Stimulated activated CD4-positive, alpha-beta T cell treated with anti-CD3 and anti-CD28 coated beads, TNF-alpha, amount 100 ng/mL, for 1 hour (primary cell): ENCODE measurements at places on chromosomes 4 and X.

GRCh38 chr4:182812916-182813315, 104.3 kb downstream of the DCTD start:
- DNase-seq: no peak

DNA sequence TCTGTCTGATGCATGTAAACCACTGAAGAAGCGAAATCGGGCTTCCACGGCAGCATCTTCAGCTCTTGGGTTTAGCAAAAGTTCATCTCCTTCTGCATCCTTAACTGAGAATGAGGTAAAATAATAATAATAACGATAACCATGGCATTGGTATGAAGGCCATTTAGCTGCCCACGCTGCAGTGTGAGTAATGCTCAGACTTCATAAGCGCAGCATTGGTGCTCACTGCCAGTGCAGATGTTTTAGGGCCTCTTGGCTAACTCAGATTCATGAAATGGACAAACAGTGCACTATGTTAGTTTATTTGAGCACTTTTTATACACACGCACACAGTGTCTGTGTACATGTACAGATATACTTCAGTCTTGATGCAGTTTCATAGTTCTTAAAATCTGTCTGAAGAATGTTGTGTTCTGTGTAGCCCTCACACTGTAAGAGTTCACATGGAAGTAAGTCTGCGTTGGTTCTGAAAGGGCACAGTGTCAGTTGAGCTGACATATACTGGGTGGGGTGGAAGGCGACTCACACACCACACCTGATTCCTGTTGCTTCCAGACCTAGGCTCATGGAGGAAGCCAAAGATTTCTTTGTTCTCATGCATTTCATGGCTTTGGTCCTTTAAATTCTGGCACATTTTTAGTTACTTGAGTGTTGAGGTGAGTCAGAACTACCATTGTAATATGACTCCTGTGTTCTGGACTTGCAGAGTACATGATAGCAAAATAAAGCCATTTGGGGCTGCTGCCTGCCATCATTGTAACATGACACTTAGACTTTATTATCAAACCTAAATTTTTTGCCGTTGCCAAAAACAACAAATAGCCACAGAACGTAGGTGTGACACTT, 68.7 kb downstream of the NSD2 start:
- DNase-seq: no peak

GRCh38 chr4:165663411-165663810, 209.6 kb upstream of the TLL1 start:
- DNase-seq: no peak

GRCh38 chr4:53573696-53574095, 17.6 kb downstream of the LNX1 start:
- DNase-seq: no peak

- no peak for DNase-seq
Measured at GRCh38 chr4:84317513-84317912, 181.6 kb downstream of the NKX6-1 start.

DNA sequence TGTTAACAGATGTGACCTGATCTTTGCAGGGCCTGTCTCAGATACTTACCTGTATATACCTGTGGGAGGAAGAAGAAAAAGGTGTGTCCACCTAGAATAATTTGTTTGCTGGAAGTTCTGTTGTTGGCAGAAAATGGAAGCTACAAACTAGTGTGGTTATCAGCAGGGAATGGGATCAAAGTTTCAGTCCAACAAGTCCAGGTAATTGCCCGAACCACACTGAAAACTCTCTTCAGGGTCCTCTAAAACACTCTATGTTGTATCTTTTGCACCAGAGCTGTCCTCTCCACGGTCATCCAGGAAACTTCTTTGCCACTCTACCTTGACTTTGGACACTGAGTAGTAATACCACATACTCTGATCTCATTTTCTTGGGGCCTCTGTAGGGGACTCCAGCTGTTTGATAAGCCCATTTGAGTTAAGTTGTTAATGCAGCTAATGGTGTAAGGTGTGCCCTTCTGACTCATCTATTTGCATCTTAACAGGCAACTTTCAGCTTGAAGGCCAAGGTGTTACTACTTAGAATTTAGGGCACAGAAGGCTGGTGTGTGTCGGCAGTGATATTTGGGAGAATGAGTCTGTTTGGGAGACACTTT, 38.7 kb upstream of the GATB start:
- DNase-seq: no peak

DNA sequence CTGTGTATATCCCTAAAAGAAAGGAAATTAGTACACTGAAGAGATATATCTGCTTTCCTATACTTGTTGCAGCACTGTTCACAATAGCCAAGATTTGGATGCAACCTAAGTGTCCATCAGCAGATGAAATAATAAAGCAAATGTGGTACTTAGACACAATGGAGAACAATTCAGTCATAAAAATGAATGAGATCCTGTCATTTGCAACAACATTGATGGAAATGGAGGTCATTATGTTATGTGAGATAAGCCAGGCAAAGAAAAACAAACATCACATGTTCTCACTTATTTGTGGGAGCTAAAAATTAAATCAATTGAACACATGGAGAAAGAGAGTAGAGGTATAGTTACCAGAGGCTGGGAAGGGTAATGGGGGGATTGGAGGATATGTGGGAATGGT, 611.9 kb downstream of the STPG2 start:
- no peak for DNase-seq

DNA sequence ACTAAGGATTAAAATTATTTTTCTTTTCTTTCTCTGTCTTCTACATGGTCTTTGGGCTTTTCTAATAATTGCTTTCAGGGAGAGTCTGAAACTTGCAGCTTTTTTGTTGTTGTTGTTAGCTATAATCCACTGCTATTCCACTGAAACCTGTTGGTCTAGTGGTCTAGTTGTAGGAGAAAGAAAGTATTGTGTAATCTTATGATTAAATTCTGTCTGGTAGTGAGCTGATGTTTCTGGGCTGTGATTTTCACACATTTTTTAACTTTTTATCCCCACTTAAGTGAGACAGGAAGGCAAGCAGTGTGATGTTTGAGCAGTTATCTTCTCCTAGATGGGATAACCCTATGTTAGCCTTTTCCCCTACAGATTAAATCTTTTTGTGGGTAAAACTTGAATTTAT, 825.2 kb downstream of the PCDH7 start:
- DNase-seq: no peak

GRCh38 chrX:106150701-106151100, 17.4 kb upstream of the PWWP3B start:
- DNase-seq: no peak

DNA sequence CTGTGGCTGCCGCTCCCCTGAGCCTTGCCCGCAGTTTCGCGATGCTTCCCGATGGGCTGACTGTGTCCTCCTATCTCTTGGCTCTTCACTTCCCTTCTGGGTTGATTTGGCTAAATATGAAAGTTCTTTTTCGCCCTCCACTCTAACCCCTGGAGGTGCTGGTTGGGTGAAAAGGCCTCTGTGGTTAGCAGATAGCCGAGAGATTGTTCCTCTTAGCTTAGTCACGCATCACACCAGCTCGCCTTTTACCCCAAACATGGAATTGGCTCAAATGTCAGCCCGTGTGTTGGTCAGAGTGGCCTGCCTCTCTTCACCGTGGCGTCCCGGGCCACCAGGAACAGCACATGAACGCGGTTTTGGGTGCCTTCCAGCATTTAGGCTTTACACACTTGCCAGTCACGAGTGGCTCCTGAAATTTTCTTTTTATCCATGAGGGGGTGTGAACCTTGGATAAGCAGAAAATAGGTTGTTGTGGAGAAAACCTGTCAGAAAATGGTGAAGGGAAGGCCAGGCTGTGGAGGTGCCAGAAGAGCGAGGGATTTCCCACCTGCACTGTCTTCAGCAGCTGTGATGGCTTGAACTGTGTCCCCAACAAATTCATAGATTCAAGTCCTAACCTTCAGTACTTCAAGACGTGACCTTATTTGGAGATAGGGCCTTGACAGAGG, 8.9 kb downstream of the CLCN4 start:
- DNase-seq: no peak

- DNase-seq: no peak
Measured at GRCh38 chr4:165418073-165418472, 39.3 kb downstream of the CPE start.

DNA sequence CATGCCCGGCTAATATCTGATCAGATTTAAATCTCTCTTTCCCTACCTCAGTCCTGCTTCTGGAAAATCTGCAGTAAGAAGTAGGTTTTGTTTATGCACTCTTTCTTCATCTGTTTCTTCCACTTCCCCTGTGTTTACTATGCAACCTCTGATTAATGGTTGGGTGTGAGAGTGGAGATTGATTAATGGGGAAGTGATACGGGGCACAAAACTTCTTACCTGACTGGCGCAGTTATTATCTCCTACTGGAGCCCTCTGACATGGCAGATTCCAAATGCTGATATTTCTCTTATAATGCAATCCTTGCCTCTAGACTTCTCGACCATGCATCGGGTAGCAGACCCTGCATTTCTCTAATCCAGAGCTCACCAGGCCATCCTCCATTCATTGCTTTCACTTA, 60.2 kb upstream of the HPGD start:
- DNase-seq: no peak

DNA sequence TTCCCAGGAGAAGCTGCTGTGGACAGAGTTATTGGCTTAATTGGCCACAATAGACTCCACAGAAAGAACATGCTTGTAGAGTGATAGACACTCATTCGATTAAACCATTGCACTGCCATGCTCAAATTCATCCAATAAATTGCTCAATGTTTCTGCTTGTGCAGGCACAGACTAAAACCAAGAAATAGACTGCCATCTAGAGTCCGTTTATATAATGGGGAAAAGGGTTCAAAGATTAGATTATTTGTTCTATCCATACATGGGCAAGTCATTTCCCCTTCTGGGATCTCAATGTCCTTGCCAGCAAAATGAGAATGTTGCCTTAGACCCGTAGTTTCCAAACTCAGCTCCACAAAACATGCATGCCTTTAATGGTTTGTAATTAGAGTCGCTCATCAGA, 8.7 kb downstream of the SMIM10 start:
- DNase-seq: no peak

DNA sequence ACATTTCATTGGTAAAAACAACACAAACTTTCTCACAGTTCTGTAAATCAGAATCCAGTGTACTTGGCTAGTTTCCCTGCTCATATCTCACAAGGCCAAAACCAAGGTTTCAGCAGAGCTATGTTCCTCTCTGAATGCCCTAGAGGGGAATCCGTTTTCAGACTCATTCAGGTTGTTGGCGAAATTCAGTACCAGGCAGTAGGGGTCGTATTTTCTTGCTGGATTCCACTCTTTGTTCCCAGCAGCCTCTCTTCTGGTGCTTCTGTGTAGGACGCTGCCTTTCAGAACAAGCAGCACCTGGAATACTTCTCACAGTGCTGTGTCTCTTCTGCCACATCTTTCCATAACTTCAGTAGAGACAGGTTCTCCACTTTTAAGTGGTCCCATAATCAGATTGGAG, 351.9 kb downstream of the PCDH18 start:
- DNase-seq: no peak

DNA sequence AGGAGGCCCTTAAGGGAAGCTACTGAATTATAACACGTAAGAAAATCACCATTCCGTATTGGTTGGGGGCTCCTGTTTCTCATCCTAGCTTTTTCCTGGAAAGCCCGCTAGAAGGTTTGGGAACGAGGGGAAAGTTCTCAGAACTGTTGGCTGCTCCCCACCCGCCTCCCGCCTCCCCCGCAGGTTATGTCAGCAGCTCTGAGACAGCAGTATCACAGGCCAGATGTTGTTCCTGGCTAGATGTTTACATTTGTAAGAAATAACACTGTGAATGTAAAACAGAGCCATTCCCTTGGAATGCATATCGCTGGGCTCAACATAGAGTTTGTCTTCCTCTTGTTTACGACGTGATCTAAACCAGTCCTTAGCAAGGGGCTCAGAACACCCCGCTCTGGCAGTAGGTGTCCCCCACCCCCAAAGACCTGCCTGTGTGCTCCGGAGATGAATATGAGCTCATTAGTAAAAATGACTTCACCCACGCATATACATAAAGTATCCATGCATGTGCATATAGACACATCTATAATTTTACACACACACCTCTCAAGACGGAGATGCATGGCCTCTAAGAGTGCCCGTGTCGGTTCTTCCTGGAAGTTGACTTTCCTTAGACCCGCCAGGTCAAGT, 6.9 kb upstream of the MSANTD1 start:
- DNase-seq: no peak

DNA sequence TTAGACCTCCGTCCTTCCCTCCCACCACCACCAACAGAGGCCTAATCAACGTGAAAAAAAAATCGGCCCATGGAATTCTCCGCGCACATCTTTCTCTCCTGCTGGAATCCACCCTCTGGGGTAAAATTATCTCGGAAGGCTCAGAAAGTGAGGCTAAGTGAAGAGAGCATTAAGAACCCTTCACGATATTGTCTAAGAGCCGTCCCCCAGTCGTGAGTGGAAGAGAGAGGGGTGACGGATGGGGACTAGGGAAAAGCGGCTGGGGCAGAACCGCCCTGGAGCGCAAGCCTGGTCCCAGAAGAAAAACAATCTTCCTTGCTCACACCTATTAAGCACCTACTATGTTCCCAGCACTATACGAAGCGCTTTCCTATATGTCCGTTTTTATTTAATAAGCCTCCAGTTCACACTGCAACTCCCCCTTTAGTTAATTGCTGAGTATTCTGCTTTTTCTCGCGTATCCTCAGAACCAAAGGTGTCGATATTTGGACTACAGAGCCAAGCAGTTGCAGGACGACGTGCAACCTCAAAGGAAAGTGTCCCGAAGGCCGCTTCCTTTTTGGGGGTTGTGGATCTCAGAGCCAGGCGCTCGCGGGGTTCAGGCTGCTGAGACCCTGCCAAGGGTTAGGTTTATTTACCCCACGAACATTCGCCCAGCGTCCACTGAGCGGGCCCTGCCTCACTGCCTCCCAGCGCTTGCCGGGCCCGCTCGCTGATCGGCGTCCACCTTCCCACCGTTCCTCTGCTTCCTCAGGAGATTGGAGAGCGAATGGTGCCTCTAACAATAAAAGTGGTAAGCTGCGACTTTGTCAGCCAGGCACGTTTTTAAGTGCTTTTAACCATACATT, 889 bp downstream of the MGARP start:
- DNase-seq: no peak

DNA sequence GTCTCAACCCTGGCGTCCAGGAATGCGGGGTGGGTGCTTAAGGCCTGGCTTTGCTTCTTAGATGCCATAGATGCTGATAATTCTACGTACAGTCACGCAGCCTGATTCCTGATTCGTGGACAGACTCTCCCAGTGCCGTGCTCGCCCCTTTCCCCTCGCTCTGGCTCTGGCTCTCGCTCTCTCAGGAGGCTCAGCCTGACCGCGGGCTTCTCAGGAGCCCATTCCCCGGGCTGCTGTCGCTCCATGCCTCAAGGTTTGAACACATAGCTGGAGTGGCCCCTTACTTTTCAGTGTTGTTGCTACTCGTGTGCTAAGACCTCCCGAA, 59.2 kb upstream of the ZC4H2 start:
- no peak for DNase-seq

- DNase-seq: no peak
Measured at GRCh38 chr4:139223682-139224317, 46.8 kb upstream of the ELF2 start.

GRCh38 chr4:81982846-81983540, 390.8 kb downstream of the HNRNPD start:
- no peak for DNase-seq

DNA sequence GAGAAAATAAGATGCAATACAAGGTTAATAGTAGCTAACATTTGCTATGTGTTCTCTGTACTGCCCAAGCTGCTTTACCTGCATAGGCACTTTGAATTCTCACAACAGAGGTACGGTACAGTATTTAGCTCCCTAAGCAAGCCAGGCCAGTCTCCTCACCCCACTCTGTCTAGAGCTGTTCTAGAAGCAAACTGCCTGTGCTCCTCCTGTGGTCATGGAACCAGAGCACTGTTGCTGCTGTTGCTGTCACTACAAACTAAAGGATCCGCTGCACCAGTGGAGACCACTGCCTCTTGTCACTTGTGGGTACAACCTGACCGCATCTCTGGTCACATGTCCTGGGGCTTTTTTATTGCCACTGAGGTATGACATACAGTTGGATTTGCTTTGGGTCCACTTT, 19.6 kb downstream of the ZNF330 start:
- no peak for DNase-seq
